ENCODE measurements at places on chromosomes 12 and 14. TPM values are rescaled to one million over a fixed set of nuclear protein-coding genes. Genes with fewer than 3 reads are reported as not detected.
A peak's percentile ranks its signal among the peaks of the same experiment; 100 is the strongest.

The WSCD2 gene
- total RNA-seq = 3.5 TPM

DNA sequence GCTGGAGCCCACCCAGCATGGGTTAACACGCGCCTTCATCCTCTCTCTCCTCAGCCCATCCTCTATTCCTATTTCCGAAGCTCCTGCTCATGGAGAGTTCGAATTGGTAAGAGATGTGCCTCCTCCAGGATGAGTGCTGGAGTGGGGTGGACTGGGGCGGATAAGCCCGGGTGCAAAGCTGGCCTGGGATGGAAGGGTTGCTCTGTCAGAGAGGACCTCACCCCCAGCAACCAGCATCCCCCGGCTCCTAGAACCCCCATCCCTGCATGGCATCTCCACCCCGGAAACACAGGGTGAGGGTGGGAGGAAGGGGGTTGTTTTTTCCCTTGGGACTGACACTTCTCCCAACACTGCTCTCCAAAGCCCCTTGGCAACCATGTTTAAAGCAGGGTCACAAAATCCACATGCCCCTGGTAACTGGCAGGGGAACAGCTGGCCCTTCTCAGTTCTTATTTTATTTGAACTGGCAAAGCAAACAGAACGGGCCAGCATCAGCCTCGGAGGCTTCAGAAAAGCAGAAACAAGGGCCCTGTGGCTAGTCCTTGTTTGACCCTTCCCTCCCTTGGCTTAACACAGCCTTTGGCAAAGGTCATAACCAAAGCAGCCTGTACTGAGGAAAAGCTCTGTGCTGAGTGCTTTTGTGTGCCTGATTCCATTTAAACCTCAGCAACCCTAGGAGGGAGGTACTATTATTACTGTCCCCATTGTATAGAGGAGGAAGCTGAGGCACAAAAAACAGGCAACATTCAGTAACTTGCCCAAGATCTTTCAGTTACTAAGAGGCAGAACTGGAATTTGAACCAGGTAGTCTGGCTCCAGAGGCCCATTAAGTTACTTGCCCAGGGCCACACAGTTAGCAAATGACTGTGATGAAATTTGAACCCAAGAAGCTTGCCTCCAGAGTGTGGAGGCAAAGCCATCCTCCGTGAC lies 4.2 kb downstream of the GSTZ1 start:
- DNase-seq = no peak

GRCh38 chr12:26428420-26428819 lies 233.0 kb downstream of the SSPN start:
- no peak for DNase-seq

- no peak for DNase-seq
Observed at GRCh38 chr14:105169776-105170655, 1.4 kb upstream of the JAG2 start.

DNA sequence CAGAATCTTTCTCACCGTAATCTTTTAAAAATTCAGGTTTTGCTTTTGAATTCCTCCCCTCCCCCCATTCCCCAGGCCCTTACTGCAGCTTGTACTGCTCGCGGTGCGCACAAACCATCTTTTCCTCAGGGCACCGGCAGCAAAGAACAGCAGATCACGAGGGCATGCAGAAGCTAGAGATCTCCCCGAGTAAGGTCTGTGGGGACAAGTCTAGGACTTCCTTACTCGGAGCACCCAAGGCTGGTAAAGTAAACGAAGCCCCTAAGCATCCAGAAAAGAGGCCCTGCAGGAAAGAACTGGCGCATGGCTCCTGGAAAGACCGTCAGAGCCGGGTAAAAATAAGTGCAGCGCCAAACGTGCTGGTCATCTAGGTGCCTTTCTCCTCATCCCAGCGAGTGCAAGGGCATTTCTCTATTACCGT lies 727 bp downstream of the LDHB start:
- no peak for DNase-seq

DNA sequence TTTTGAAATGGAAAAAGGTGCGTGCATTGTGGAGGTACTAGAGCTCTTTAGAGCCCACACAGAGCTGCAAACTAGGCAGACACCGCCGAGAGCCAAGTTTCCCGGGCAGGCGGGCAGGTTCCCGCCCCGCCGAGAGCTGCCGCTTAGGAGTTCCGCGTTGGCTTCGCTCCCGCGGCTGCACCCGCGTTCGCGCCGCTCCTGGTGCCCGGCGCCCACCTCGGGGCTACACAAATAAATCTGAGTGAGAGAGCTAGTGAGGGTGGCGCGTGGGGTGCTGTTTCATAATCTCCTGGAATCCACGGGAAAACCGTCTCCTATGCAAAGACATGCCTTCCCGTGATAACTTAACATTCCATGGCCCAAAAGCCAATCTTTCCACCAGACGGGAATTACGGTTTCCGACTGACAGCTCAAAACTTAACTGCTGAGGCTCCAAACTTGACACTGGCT lies 645 bp downstream of the KITLG start:
- DNase-seq = no peak

GRCh38 chr12:15629108-15629507 lies 160.1 kb downstream of the EPS8 start:
- peak; percentile 35 for DNase-seq

DNA sequence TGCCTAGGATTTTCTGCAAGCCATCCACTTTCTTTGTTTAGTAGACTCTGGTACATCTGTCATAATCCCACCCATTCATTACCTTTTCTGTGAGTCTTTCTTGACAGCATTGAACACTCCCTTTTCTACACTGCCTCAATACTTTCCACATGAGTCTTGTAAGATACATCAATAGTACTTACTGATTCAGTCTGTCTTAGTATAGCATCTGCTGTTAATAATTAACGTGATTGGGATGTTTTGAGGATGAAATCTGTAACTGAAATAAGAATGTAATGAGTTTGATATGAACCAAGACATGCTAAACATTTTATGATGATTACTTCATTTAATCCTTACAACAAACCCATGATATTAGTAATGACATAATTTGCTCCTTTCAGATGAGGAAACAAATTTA lies 196.2 kb upstream of the FOXG1 start:
- DNase-seq = no peak

The GARIN6 gene
- not detected for total RNA-seq

GRCh38 chr12:12403264-12404248 lies 46.7 kb downstream of the BORCS5 start:
- DNase-seq = no peak

- no peak for DNase-seq
Observed at GRCh38 chr14:69945912-69946311, 66.7 kb downstream of the SMOC1 start.

DNA sequence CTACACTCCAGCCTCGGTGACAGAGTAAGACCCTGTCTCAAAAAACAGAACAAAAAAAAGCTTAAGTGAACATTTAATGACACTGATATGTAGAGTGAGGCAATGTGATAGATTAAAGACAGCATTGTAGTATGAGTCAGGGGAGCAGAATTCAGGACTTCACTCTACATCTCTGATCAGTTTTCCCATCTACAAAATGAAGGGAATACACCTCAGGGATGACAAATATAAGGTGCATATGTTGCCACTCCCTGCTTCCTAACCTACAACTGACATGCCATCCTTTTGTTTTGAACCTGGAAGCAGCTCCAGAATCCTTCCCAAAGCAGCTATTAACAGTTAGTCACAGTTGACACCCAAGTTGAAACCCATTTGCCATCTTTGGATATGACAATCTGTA lies 30.9 kb upstream of the STRN3 start:
- no peak for DNase-seq

The TCP11L2 gene
- total RNA-seq = 16.0 TPM

DNA sequence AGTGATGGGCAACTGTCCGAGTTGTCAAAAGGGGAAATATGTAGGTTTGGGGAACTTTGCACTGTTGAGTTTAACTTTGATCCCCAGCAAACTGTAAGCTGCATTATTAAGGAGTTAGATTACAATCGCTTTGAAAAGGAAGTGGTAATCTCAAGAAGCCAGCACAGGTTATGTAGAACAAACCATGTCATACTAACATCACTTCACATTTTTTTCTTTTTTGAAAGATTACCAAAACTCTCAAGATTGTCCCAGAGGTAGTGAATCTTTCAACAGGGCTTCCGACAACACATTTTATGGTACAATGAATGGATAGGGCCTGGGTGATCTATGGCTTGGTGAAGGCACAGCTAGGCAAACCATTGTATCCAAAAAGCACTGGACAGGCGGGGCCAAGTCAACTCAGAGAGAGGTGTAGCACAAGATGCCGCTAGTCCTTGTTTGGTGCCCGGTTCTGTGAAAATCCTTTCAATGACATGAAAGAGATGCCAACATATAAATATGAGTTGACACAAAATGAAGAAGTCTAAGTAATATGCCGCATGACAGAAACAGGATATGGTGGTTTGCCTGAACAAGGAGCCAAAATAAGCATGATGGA lies 24.3 kb upstream of the PARP11 start:
- no peak for DNase-seq

DNA sequence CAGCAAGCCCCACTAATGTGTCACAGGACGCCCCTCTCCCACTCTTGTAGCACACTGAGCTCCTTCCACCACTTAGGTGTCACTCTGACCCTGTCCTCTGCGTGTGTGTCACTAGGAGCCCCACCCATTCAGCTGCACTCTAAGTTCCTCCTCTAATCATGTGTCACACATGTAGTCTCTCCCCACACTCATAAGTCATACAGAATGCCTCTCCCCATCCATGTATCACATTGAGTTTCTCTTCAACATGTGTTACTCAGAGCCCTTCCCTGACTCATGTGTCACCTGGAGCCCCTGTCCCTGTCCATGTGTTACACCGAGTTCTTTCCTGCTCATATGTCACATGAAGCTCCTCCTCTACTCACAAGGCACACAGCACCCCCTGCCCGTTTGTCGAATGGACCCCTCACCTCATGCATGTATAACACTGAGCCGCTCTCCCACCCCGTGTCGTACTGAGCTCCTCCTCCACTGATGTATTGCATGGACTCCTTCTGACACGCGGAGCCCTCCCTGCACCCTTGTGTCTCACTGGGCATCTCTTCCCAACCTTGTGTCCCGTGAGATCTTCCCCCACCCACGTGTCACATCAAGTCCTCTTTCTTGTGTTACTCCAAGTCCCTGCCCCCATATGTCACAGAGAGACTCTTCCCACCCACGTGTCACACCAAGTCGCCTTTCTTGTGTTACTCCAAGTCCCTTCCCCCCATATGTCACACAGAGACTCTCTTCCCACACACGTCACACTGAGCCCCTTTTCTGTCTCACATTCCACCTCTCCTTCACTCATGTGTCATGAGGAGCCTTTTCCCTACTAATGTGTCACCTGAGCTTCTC lies 31.0 kb downstream of the RTL1 start:
- no peak for DNase-seq

GRCh38 chr12:49160399-49160798 lies 28.5 kb downstream of the TUBA1A start:
- no peak for DNase-seq

DNA sequence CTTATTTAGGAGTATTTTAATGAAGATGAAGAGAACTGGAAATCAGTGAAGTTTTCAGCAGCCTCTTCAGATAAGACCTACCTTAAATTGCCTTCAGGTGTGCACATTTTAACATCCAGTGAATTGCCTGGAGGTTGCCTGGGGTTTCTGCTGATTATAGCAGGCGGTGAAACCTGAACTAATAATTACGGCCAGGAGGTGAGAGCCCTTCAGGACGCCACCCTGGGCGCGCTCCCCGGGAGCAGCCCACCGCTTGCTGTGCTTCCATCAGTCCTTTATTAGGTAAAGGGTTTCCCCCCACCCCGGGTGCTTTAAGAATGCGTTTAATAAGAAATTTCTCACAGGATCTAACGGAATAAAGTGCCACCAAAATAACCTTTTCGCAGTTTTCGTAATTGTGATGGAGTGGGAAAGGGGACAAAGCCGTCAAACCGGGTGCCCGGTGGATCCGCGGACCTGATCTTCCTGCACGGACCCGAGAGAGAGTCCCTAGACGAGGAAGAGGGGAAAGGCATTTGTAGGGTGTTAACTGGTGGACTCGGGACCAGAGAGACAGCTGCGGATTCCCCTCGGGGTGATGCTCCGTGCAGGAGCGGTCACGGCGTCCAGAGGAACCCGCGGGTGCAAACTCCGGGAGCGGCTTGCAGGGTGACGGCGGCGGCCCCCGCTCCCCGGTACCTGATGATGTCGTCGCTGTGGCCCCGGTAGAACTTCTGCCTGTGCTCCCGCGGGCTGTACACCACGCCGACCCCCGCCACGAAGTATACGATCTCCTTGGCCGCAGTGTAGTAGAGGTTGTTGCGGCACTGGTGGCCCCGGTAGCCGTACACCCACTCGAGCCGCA lies 902 bp downstream of the EML5 start:
- DNase-seq = no peak

The MSI1 gene
- total RNA-seq = 0.11 TPM

The KCNJ8 gene
- total RNA-seq = 27.8 TPM

DNA sequence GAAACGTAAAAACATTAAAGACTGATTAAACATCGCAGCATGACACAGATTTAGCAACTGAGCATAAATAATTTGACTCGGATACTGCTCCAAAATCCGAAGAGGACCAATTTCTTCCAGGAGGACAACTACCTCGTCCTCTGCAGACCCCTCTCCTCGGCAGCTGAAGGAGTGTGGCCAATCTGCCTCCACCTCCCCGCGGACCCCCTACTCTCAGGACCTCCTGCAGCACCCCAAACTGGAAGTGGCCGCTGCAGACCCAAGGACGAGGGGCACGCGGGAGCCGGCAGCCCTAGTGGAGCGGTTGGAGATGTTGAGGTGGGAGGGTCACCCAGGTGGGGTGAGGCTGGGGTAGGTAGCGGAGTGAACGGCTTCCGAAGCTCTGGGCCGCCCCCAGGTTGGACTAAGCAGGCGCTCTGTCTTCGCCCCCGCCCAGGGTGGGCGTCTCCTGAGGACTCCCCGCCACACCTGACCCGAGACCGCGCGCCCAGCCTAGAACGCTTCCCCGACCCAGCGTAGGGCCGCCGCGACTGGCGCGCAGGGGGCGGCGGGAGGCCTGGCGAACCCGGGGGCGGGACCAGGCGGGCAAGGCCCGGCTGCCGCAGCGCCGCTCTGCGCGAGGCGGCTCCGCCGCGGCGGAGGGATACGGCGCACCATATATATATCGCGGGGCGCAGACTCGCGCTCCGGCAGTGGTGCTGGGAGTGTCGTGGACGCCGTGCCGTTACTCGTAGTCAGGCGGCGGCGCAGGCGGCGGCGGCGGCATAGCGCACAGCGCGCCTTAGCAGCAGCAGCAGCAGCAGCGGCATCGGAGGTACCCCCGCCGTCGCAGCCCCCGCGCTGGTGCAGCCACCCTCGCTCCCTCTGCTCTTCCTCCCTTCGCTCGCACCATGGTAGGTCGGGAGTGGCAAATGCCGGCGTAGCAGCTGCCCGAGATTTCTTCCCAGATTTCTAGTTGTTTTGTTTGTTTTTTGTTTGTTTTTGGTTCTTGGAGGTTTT lies at the start of gene CALM1:
Gene CALM1, plus strand, starts transcription at position 689 of the 999 bp plus-strand sequence. Its CDS starts 202 bp downstream, at position 891.
- peak; percentile 54 for DNase-seq

DNA sequence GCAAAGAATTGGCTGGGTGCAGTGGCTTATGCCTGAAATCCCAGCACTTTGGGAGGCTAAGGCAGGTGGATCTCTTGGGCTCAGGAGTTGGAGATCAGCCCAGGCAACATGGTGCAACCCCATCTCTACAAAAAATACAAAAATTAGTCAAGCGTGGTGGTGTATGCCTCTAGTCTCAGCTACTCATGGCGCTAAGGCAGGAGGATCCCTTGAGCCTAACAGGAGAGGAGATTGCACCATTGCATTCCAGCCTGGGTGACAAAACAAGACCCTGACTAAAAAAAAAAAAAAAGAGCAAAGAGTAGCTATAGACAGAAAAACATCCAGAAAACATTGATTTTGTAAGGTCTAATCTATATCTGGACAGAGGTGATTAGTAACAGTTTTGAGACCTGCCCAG lies 25.0 kb downstream of the KIF21A start:
- DNase-seq = no peak
